ENCODE measurements at places on chromosomes 11 and 22.
A peak's percentile ranks its signal among the peaks of the same experiment; 100 is the strongest.

DNA sequence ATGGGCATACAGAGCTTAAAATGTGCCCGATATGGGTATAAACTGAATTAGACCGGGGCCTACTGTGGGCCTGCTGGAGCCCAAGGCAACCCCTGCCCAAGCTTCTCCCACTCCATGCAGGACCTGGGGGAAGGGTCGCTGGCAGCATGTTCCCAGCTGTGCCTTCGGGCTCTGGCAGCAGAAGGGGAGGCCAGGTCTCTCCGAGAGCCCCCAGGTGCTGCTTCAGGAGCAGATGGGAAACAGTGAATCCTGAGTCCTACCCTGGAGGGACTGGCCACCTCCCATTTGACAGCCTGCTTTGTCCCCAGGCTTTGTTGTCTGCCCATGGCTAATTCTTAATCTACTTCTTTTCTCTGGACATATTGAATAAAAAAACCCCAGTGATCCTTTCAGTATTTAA is 315.6 kb upstream of the B3GAT1 start:
- DNase-seq, result no peak

DNA sequence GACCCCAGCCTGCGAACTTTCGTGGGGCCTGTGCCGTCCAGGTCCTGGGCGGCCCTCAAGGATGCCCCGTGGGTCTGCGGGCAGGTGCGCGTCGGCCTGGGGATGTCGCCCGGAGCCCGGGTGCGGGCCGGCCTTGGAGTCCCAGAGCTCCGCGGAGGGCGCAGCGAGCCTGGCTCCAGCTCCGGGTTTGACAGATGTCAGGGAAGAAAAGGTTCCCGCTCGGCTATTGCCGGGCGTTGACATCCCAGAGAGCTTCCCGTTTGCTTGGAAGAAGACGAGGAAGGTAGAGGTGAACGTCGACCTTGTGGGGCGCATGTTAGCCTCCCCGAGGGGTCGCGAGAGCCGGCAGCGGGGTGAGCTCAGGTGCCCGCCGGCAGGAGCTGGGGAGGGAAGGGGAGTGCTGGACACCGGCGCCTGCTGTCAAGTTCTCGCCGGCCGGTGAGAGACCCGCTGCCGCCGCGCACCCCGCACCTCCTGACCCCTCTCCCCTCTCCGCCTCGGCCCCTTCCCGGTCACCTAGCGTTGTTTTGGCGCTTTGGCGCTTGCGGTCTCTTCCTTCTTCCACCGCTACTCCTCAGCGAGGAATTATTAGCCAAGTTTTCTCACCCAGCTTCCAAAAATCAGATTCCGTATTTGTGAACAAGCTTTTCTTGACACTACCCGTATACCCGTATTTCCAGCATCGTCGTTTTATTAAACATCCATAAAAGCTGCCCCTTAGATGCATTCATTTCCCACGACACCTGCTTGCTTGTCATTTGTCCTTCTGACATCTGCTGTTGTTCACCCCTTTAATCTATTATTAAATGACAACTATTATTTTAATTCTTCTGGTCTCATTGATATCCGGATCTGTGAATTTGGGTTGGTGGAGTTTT is 1.3 kb downstream of the BMAL1 start:
- no peak for DNase-seq

GRCh38 chr11:77031599-77031998 is 2.6 kb upstream of the B3GNT6 start:
- no peak for DNase-seq

GRCh38 chr11:64558869-64559268 is 32.2 kb upstream of the SLC22A12 start:
- DNase-seq, result no peak

- no peak for DNase-seq
Measured at GRCh38 chr11:64765851-64766665, 6.3 kb upstream of the PYGM start.

GRCh38 chr11:90426442-90426841 is 203.6 kb upstream of the CHORDC1 start:
- DNase-seq, result no peak

DNA sequence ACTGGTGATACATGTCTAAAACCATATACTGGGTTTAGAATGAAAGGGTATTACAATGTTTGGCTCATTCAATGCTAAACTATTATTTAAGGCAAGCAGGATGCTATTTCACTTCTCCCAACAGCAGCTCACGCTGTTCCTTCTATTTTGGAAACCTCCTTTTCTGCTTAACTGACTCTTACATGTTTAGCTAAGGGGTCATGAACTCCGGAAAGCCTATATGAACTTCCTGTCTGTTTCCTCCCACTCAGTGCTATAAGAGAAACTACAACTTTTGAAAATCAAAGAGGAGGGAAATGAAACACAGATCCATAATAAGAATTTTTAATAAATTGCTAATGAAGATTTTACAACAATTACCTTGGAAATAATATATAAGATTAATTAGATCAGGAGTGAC is 30.9 kb downstream of the SLC36A4 start:
- no peak for DNase-seq

DNA sequence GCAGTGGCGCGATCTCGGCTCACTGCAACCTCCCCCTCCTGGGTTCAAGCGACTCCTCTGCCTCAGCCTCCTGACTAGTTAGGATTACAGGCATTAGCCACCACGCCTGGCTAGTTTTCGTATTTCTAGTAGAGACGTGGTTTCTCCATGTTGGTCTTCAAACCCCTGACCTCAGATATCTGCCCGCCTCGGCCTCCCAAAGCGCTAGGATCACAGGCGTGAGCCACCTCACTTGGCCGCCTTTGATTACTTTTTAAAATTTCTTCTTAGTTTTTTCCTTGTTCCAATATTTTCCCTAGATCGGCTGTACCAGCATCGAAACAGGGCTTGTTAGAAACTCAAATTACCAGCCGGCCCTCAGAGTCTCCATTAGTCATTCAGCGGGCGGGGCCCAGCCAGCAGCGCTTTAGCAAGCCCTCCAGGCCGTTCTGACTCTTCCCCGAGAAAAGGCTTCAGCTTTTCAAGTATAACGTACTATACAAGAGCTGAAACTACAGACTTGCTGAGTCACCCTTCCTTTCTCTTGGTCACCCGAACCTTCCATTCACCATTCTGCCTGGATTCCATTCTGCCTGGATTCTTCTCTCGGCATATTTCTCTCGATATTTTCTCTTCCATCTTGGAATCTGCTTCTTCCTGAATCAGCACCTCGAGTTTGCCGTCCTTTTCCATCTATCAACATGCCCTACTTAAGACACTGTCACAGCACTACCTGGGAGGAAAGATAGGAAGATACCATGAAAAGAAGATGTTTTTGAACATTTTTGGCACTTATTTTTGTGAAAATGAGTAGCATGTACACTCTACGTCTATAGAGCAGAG is 6.7 kb upstream of the CAPRIN1 start:
- no peak for DNase-seq

DNA sequence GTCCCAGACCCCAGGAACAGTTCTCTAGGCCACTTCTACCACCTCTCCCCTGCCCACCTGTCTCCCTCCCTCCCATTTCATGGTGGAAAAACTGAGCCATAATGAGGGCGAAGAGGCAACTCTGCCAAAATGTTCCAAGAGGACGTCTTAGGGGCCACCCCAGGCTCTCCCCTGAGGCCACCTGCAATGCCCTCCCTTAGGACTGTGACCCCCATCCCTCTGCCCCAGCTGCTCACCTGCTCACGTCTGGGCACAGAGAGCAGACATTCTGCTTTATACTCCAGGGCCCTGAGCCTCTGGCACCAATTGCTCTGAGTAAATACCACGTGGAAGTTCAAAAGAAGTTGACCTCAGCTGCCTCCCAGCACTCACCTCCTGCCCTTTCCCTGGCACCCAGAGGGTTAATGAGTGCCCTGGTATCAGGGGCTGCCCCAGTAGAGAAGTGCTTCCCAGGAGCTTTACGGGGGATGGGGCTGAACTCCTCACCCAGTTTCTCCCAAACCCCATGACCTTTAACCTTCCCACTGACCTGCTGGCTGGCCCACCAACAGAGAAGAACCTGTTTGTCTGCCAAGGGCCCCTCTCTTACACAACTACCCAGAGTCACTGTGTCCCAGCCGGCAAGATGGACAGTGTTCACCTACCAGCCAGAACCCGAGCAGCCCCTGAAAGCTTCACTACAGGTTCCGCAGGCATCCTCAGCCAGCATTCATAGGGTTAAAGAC is 627 bp upstream of the APOA5 start:
- DNase-seq, result no peak

GRCh38 chr11:2651826-2652271 is 47.9 kb downstream of the KCNQ1OT1 start:
- DNase-seq, result no peak

- no peak for DNase-seq
Measured at GRCh38 chr11:94032725-94033124, 11.6 kb downstream of the HEPHL1 start.

DNA sequence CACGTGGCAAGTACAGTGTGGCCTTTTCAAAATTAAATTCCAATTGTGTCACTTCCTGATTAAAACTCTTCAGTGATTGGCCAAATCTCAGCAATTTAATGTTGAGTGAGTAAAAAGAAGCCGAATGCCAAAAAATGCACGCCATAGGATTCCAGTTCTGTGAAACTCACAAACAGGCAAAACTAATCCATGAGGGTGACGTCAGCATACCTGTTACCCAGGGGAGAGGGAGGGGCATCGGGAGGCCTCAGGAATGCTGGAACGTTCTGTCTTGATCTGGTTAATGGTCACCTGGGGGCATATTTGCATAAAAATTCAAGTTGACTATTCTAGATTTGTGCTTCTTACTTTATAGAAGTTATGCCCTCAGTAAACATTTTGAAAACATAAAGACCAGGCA is 39.9 kb upstream of the RAB1B start:
- DNase-seq, result no peak

DNA sequence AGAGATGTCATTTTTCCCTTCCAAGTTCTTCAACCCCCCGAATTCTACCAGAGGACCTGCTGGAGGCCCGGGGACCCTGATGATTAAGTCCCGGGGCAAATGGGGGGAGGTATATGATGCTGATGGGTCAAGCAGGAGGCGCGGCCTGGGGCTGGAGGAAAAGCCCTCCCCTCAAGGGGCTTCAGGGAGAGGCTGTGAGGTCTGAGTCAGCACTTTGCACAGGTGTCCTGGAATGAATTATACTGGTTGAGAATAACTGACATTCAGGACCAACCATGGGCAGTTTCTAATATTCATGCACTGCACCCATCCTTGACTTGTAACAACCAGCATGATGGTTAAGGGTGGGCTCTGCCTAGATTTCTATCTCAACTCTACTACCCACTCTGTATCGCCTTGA is 146.8 kb upstream of the SYT13 start:
- DNase-seq, result no peak

DNA sequence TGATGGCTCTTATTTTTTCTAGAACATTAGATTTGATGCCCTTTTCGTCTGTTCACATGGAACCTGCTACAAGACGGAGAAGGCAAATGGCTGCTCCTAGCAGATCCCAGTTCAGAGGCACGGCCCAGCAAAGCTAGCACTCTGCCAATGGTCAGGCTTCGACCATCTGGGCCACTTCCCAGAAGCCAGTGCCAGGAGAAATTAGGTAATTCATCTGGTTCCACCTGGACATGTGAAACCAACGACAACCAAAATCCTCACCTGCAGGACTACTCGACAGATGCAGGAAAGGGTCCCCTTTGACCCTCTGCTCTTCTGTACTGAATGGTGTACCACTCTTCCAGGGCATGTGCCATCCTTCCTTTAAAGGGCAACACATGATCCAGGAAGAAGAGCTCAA is 25.4 kb downstream of the MICAL3 start:
- DNase-seq, result no peak

DNA sequence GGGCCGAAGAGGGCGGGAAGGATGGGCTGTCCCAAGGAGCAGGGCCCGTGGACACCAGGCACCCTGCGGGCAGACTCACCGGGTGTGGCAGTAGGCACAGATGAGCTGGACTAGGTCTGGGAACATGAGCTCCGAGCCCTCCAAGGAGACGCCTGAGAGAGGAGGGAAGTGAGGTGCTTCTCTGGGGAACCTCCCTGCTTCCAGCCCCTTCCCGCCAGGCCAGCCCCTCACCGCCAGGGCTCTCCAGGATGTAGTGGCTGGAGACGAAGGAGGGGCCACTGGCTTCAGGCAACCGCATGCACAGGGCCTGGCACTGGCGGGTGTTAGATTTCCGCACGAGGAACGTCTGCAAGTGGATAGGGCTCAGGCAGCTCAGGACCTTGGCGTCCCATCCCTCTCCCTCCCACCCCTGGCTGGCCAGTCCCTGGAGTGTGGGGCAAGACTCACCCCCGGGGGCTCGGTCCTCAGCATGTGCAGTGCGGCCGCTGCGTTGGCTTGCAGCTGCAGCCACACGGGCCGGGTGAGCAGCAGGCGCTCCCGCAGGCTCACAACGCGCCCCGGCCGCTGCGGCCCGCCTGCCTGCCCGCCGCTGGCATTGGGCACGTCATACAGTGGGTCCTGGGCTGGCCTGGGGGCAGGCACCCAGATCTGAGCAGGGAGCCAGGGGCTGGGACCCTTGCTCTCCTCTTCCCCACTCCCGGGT is 552 bp downstream of the RIN1 start:
- no peak for DNase-seq

DNA sequence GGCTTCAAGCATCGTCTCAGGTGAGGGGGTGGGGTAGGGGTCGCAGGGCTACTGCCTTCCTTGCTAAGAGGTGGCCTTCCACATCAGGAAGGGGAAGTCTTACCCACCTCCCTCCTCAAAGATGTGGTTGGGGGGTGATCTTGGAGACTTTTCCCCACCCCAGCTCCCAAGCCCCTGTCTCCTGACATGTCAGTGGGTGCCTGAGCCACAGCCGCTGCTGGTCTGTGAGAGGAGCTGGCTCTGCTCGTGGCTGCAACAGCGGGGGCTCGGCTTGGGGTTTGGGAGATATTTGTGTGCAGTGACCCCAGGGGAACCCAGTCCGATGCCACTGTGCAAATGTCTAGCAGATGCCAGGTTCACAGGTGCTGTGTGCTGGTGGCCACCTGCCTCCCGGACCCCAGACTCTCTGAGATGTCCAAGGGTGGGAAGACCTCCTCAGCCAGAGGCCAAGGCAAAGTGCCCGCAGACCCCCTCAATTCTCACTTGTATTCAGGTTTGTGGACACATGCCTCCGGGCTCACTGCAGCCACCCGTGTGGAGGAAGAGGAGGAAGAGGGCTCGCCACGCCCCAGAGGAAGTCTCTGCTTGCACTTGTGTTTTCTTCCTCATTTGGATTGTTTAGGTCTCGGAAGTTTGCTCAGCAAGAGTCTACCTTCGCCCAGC is 1.9 kb downstream of the KCNQ1 start:
- DNase-seq, result peak; percentile 38

GRCh38 chr22:44730490-44731356 is 21.7 kb upstream of the ARHGAP8 start:
- no peak for DNase-seq

GRCh38 chr11:44943696-44944095 is 7.0 kb downstream of the TP53I11 start:
- DNase-seq, result no peak

Data from Ammon's horn (tissue), 1 donor.